Stimulated activated CD8-positive, alpha-beta memory T cell treated with anti-CD3 and anti-CD28 coated beads, Interleukin-4, amount 100 ng/mL, for 48 hours (primary cell): ENCODE measurements at places on chromosomes 1 and 21.

DNA sequence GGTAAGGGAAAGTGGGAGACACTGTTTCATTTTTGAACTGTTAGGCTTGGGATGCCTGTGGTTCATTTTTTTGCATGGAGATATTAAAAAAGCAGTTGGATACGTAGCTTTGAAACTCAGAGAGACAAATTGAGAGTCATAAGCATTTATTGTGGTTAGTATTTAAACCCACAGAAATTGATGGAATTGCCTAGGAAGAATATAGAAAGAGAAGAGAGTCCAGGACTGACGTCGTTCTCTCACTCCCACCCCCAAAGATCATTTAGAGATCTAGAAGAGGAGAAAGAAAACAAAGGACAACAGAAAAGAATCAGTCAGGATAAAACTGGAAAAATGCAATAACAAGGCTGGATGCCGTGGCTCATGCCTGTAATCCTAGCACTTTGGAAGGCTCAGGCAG lies 73.2 kb upstream of the BMP8A start:
- no peak for DNase-seq

GRCh38 chr21:26505211-26505610 lies 67.9 kb downstream of the CYYR1 start:
- no peak for DNase-seq

GRCh38 chr1:156001662-156002171 lies 19.0 kb downstream of the SSR2 start:
- no peak for DNase-seq

DNA sequence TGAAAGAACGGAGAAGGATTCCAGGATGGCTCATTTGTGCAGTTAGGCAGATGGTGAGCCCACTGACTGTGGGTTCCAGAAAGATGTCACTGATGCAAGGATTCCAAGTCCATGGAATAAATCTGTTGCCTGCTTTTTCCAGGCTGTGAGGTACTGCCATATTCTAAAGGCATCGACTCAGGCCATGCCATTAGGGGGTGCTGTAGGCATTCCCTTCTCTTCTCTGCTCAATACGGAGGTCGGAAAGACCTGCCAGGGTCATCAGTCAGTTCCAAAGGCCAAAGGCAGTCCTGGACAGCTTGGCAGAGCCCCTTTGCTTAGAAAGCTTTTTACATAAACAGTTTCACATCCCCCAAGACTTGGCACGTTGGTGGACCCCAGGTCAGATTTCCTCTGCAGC lies 31.7 kb upstream of the TMEM125 start:
- peak; percentile 47 for DNase-seq

DNA sequence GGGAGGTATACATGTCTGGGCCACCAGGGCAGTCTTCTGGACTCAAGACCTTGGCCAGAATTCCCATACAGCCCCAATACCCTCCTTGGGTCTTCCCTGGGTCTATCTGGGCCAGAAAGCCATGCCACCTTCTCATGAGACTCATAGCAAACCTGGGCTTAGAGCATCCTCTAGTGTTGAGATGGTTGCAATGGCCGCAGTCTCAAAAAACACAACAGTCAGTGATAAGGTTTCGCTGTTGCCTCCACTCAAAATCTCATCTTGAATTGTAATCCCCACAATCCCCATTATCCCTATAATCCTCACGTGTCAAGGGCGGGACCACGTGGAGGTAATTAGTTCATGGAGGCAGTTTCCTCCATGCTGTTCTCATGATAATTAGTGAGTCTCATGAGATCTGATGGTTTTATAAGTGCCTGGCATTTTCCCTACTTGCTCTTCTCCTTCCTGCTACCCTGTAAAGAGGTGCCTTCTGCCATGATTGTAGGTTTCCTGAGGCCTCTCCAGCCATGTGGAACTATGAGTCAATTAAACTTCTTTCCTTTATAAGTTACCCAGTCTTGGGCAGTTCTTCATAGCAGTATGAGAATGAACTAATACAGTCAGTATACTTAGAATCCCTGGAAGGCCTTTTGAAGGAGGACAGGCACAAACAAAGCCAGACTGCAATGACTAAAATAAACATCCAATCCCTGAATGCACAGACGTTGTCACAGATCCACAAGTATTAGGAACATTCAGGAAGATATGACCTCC lies 77.0 kb downstream of the CTH start:
- no peak for DNase-seq

DNA sequence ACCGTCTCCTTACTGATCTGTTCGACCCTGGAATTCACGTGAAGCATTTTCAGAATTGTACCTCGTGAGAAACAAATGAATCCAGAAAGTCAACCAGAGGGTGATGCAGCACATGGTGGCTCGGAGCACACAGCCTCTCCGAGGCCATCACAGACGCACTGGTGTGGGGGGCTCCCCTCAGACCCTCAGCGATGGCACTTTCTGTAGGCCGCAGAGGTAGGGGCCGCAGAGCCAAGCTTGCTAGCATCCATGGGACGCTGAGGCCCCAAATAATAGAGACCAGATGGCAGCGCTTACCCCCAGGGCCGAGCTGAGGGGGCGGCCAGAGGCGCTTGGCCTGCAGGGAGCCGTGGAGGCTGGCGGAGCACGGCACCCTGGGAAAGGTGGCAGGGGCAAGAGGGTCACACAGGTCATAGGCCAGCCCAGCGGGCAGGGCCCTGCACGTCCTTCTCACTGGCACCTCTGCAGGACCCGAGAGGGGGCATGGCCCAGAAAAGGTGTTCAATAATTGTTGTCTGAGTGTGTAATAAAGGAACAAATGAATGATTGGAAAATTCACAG lies 28.1 kb upstream of the COL6A2 start:
- no peak for DNase-seq

GRCh38 chr1:210527091-210527490 lies 198.4 kb downstream of the HHAT start:
- DNase-seq = no peak

DNA sequence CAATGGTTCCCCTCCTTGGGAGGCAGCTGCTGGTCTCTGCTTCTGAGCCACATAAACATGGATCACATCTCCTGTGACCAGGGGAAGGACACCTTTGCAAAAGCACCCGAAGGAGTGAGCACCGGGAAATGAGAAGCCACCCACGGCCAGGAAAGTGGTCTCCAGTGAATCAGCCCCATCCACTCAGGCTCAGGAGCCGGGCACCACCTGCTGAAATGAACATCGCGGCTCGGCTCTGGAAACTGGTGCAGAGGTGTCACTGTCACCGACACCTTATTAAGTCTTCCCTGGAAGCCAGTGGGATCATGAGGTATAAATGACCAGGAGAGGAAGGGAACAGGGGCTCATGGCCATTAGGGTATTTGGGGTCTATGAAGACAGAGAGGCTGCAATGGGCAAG lies 207.2 kb upstream of the C1orf174 start:
- DNase-seq = no peak

GRCh38 chr1:210464519-210465039 lies 135.9 kb downstream of the HHAT start:
- peak; percentile 40 for DNase-seq

- no peak for DNase-seq
These were observed 65.1 kb downstream of the CLIC6 start for GRCh38 chr21:34733852-34734251.

- DNase-seq = no peak
These were observed 45.7 kb downstream of the APP start for GRCh38 chr21:26124896-26125295.

GRCh38 chr1:26799479-26800142 lies 11.9 kb downstream of the PIGV start:
- peak; percentile 50 for DNase-seq

GRCh38 chr1:47179988-47180563 lies 9.8 kb downstream of the PDZK1IP1 start:
- DNase-seq = no peak

GRCh38 chr1:99639408-99639807 lies 6.5 kb upstream of the PALMD start:
- no peak for DNase-seq

- no peak for DNase-seq
These were observed 221.6 kb downstream of the LTN1 start for GRCh38 chr21:28770867-28771661.

GRCh38 chr1:39754026-39754570 lies 15.4 kb downstream of the PPIE start:
- no peak for DNase-seq

DNA sequence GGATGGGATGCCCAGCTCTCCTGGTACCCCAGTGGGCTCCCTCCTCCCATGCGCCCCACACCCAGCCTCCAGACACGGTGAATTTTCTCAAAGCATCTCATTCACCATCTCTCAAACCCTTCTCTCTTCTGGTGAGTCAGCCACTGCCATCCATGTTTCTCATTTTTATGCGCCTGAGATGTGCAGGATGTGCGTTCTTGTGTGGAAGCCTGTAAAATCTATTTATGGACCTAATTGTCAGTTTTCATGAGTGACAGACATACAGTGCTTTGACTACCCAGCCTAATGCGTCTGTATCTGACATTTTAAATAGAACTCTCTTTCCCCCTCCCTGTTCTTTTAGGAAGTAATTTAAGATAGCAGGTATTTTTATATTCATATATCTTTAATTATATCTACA lies 158.8 kb downstream of the DAB1 start:
- no peak for DNase-seq

- no peak for DNase-seq
These were observed 55.4 kb downstream of the ARHGEF10L start for GRCh38 chr1:17594690-17595601.

- no peak for DNase-seq
These were observed 378.9 kb downstream of the KCNH1 start for GRCh38 chr1:210754878-210755665.

DNA sequence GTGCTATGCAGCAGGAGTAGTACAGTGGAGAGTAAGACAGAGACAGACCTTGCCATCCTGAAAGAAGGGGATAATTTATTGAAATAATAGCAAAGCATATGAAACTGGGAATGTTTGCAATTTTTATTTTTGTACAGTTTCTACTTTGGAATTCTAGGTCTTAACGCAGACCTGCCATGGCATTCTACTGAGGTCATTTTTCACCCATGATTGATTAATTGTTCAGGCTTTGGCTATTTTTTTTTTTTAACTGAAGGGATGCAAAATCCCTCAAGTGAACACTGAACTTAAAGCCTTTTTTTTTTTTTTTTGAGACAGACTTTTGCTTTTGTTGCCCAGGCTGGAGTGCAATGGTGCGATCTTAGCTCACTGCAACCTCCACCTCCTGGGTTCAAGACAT lies 27.1 kb downstream of the MTF2 start:
- DNase-seq = no peak

- no peak for DNase-seq
These were observed 621.9 kb downstream of the NPHP4 start for GRCh38 chr1:5370311-5370710.

GRCh38 chr1:80639777-80640533 lies 1160.8 kb upstream of the ADGRL2 start:
- no peak for DNase-seq

DNA sequence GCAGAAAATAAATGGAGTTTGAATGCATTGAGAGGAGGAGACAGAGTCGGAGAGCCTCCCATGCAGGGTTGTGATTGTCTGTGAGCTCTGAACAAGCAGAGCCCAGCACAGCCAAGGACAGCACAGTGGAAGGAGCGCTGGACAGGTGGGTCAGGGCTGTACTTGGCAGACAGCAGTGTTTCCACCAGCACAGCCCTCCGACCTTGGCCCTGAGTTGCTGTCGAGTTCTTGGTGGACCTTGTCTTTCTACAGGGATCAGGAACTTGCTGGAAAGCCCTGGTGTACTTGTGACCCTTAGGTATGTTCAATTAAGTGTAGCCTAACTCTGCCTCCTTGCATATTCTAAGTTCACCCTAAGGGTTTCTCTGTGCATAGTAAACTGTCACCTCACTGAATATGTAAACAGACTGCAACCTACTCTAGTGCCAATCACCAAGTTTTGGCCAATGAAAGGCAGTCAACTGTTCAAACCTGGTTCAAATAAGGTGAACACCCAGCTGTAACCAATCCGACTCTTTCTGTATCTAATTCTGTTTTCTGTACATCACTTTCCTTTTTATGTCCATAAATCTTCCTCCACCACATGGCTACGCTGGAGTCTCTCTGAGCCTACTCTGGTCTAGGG lies 86.6 kb upstream of the SLC25A33 start:
- DNase-seq = no peak

DNA sequence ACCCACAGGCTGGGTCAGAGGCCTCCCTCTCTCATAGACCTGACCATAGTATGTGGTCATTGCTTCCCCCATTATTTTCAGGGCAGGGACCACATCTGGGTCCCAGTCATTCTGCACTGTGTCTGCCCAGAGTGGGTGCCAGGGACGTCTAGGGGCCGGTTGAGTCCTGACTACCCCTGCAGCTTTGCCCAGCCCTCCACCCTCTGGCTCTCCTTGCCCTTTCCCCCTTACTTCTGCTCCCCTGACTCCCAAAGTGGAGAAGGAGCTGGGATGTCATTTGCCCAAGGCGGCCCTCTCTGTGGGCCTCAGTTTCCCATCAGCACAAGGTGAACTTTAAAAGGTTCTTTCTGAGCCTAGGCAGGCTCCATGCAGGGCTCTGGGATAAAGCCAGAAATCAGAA lies 4.3 kb upstream of the TTC22 start:
- no peak for DNase-seq

GRCh38 chr21:39317134-39318090 lies 4.0 kb upstream of the BRWD1 start:
- DNase-seq = no peak

DNA sequence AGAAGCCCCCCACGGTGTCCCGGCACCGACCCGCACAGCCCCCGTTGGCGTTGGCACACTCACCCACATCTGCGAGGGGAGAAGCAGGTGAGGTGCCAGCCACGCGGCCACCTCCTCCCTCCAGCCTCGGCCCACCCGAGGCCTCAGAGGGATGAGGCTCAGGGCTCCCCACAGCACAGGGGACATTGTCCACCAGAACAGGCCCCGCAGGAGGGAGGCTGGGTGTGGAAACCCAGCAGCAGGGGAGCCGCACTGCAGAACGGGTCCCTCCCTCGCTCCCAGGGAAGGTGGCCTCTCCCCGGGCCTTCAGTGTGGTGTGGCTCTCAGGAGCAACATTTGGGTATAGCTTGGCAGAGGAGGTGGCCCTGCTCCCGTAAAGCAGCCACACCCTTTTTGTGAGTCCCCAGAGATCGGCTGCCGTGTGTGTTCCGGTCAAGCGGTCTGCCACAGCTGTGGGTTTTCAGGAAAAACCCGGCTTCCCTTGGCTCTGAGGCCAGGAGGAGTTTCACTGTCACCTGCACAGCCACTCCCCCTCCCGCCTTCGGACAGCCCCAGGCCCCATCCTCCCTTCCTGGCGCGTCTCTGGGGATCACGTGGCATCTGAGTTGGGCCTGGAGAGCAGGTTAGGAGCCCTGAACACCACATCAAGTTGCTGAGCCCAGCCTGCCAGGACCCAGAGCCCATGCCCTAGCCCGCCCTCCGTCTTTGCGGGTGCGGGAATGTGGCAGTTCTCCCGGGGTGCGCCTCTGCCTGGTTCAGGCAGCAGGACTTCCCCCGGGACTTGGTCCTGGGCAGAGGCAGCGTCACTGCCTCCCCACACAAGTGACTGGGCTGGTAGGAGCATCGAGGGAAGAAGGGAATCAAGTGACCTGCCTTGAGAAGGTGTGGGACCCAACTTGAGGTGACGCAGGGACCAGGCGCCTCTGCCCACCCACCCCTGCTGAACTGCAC lies 64.0 kb downstream of the MEGF6 start:
- no peak for DNase-seq

- no peak for DNase-seq
These were observed 30.1 kb upstream of the PTGFRN start for GRCh38 chr1:116879478-116880133.
